ENCODE measurements at places on chromosomes 16 and 17.

GRCh38 chr16:15513156-15513555 lies 78.8 kb downstream of the BMERB1 start:
- DNase-seq, result no peak

DNA sequence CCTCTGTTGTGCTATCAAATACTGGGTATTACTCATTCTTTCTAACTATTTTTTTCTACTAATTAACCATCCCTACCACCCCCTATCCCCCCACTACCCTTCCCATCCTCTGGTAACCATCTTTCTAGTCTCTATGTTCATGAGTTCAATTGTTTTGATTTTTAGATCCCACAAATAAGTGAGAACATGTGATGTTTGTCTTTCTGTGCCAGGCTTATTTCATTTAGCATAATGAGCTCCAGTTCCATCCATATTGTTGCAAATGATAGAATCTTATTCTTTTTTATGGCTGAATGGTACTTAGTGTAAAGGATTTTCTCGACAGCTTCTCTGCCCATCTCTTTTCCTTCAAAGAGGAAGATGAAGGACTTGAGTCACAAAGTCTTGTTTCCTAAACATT lies 138.0 kb upstream of the CPHXL start:
- DNase-seq, result no peak

DNA sequence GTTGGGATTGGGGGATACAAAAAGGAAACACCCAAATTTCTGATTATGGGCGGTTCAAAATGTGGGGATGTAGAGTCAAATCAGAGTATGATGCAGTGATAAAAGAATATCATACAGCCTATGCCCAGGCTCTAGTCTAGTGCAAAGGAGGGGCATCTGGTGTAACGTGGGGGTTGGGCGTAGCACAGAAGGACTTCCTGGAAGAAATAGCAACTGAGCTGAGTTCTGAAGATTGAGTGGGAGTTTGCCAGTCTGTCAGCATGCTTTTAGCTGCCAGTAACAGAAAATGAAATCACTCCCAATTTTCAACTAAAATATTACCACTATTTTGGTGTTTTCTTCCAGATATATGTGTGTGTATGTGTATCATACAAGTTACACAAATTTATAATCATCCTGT lies 196.9 kb downstream of the SPECC1 start:
- no peak for DNase-seq

- no peak for DNase-seq
Observed at GRCh38 chr16:12802048-12802447, 1.6 kb downstream of the CPPED1 start.

GRCh38 chr17:83174362-83175118 lies 95.1 kb downstream of the METRNL start:
- DNase-seq, result no peak
